ENCODE measurements at places on chromosomes 7 and 10.

- no peak for DNase-seq
Measured at GRCh38 chr10:30931094-30931493, 100.6 kb downstream of the ZNF438 start.

DNA sequence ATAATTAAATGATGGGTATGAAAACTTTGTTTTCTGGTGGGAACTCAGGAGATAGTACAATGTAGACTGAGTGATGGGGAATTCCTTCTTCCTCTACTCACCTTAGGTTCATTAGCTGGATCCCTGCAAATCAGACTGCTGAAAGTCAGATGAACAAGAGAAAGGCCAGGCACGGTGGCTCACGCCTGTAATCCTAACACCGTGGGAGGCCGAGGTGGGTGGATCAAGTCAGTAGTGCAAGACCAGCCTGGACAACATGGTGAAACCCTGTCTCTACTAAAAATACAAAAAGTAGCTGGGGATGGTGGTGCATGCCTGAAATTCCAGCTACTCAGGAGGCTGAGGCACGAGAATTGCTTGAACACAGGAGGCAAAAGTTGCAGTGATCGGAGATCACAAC is 28.7 kb upstream of the ST8SIA6 start:
- DNase-seq = no peak

- no peak for DNase-seq
Measured at GRCh38 chr7:37825038-37825437, 23.4 kb upstream of the NME8 start.

DNA sequence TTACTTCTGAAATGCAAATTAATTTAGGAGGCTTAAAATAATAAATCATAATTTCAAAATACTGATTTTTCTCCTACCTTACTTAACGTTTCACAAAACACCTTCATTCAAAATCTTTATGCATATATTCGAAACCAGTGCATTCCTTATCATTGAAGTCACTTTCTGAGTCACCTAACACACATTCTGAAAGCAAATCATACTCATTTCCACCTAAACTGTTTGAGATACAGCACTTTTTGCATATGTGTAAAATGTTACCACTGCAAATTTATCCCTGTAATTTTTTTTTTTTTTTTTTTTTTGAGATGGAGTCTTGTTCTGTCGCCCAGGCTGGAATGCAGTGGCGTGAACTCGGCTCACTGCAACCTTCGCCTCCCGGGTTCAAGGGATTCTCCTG is 15.7 kb downstream of the PPP3CB start:
- DNase-seq = no peak

GRCh38 chr7:94069162-94069739 is 65.1 kb upstream of the BET1 start:
- DNase-seq = no peak

- no peak for DNase-seq
Measured at GRCh38 chr7:117113871-117114270, 160.6 kb downstream of the ST7 start.

DNA sequence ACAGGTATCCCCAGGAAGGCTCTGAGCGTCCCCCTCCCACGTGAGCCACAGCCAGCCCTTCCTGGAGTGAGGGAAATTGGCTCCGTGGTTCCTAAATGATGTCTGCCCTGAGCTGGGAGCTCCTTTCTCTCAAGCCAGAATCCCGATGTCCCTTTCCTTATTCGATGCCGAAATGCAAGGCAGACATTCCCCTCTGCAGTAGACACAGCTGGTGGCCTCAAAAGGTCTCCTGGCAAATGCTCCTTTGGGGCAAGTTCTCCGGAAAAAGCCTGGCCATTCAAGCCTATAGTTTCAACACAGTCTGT is 98.9 kb downstream of the HIP1 start:
- no peak for DNase-seq

- no peak for DNase-seq
Measured at GRCh38 chr10:13590886-13591285, 4.1 kb downstream of the PRPF18 start.

GRCh38 chr10:124292911-124293615 is 125.7 kb downstream of the OAT start:
- no peak for DNase-seq
